ENCODE measurements at places on chromosomes 4 and X. TPM values are rescaled to one million over a fixed set of nuclear protein-coding genes. Genes with fewer than 3 reads are reported as not detected.
A peak's percentile ranks its signal among the peaks of the same experiment; 100 is the strongest.

Gene SORBS2
- total RNA-seq: not detected

Gene GYPB
- total RNA-seq: not detected

Gene YY2
- total RNA-seq: 1.1 TPM

Gene CASP6
- total RNA-seq: 3.4 TPM

Gene FBXL5
- 60.4 TPM for total RNA-seq

Gene APELA
- total RNA-seq: not detected

Gene MFAP3L
- 1.4 TPM for total RNA-seq

Gene TCP11X2
- not detected for total RNA-seq

Gene OPHN1
- total RNA-seq: 0.03 TPM

DNA sequence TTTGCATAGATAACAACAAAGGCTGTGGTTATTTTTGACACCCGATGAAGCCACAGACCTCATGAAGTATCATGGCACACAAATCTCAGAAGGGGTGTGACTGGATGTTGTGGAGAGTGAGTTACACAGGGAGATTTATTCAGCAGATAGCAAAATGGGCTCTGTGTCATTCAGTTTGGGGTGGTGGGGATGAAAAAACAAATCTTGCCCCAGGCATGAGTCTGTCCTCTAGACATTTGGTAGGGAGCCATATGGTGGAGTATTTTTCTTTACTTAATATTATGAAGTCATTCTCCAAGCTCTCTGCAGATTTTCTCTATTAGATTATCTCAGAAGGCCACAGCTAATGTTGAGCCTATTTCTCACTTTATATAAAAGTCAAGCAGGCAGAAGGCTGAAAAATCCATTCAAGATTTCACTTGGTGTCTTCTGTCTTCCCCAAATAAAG, 277.1 kb upstream of the TENM3 start:
- DNase-seq: no peak

GRCh38 chrX:43676971-43677572, 21.0 kb downstream of the MAOA start:
- peak; percentile 64 for DNase-seq

- no peak for DNase-seq
Observed at GRCh38 chr4:14879683-14880082, 122.6 kb upstream of the CPEB2 start.

GRCh38 chr4:1871471-1872021, 353 bp downstream of the NSD2 start:
- DNase-seq: no peak

DNA sequence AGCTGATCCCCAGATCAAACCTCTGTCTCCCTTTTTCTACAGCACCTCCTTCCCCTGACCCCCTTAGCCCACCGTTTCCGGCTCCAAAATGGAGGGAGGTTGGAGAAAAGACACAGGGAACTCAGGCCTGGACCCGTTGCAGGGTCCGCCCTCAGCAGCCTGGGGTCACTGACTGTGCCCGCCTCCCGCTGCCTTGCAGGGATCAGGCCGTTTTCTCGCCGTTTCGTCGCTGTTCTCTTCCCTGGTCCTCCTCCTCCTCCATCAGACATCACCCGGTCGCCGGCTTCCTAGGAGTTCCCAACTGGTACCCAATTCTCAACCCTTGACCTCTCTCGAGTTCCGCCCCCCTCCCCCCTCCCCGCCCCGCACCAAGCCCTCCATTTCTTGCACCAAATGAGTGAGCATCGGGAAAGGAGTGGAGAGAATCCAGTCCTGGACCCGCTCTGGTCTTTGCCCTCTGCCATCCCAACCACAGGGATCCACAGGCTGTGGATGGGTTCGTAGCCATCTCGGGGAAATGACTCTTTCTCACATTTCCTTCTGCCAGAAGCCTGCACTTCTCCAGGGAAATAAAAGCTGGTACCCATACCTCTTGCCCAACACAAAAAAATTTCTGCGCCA, 493 bp downstream of the TCEAL5 start:
- DNase-seq: no peak

GRCh38 chr4:88159229-88159725, 838 bp upstream of the ABCG2 start:
- no peak for DNase-seq

DNA sequence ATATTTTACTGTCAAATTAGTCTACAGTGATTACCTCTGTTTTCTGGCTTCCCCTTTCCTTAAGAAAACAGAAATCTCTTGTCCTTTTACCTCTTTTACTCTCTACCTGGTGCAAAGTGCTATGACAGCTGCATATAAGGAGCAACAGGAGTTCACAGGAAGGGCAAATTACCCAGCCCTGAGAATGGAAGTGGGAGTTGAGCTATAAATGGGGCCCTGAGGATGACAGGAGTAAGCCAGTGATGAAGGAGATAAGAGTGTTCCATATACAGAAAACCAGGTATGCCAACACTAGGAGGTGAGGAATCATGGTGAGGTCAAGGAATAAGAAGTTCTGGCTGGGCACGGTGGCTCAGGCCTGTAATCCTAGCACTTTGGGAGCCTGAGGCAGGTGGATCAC, 4.5 kb upstream of the HSD17B13 start:
- no peak for DNase-seq

- DNase-seq: no peak
Observed at GRCh38 chr4:53004497-53005148, 142.5 kb downstream of the RASL11B start.

GRCh38 chrX:145729635-145730034, 88.0 kb upstream of the SLITRK2 start:
- no peak for DNase-seq

- DNase-seq: no peak
Observed at GRCh38 chr4:106195435-106195950, 120.5 kb downstream of the TBCK start.

DNA sequence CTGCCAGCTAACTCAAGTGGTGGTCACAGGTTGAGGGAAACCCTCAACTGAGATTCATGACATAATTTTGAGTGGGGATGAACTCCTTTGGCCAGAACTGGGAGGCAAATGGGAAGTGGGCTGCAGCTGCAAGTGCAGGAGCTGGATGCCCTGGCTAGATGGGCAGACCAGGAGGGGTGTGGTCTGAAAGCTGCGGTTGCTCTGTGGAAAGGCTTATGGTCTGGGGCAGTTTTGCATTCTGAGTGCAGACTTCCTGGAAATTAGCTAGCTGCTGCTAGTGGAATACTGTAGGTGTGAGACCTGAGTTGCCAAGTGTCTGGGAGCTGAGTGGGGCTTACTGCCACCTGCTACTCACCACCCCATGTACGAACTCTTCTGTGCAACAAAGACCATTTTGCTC, 52.1 kb upstream of the NAP1L2 start:
- no peak for DNase-seq

DNA sequence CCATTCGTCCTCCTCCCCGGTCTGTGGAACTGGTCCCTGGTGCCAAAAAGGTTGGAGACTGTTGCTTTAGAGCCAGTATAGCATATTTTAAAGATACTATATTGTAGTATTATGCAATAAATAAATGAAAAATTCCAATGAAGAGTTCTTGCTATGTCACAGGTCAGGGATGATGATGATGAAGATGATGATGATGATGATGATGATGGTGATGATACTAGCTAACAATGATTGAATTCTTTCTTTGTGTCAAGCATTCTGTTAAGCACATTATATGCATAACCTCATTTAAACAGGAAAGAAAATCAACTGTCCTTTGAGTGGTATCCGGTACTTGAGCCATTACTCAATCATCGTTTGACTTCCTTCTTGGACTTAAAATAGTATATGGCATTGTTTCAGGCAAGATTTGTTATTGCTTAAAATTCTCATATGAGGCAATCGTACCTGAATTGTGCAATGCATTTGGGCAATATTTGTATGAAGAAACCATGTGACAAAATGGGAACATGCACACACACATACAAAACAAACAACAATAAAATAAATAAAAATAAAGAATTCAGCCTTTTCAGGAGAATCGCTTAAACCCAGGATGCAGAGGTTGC, 22.8 kb upstream of the TLR2 start:
- no peak for DNase-seq

GRCh38 chrX:19698691-19699090, 183.4 kb upstream of the MAP3K15 start:
- DNase-seq: no peak

DNA sequence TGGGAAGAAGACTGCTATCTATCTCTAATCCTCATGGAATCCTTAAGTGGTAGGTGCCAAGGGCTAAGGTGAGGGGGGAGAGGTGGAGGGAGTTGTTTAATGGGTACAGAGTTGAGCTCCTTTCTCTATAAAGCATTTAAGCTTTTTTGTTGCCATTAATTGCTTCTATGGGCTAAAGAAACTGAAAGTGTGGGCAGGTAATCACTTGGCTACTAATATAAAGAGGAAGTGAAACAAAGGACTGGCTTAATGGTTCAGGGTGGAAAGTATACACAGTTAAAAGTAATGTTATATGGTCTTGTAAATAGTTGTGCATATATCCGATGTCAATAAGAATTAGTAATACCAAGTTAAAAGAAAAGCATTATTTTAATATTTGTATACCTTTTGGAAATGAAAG, 83.9 kb downstream of the POLA1 start:
- no peak for DNase-seq

GRCh38 chr4:62899646-62900364, 1509.4 kb downstream of the TECRL start:
- no peak for DNase-seq

GRCh38 chr4:147054228-147054872, 108.7 kb upstream of the TTC29 start:
- DNase-seq: no peak

GRCh38 chr4:150001815-150002214, 76.4 kb upstream of the DCLK2 start:
- DNase-seq: no peak

DNA sequence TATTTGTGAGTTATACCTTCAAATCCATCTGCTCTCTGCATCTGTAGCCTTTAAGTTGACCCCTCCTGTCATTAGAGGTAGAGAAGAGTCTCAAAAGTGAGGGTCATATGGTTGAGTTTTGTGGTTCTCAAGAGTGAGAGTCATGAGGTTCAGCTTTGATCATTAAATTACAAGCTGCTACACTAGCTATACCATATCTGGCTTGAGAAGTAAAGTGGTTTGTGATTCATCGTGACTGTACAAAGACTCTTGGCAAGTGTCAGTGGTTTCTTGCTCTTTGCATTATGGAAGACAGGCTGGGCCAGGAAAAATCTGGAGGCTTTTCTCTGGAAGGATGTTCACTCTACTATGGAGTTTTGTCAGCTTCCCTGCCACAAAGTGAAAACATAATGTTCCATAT, 170.6 kb downstream of the ZC4H2 start:
- DNase-seq: no peak

DNA sequence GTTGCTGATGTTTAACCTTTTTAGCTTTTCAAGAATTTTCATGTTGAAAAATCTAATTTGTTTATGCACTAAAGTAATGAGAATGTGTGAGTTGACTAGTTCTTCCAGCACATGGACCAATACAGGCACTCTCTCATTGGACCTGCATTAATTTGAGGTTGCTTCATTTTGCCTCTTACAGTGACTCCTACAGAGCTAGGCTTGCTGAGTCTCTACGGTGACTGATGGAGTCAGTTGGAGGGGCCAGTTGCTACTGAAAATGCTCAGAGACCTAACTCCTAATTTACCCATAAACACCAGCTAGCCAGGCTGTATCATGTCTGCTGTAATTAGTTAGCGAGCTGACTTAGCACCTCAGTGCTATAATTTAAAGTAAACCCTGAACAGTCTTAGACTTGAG, 10.9 kb downstream of the MTHFD2L start:
- no peak for DNase-seq

DNA sequence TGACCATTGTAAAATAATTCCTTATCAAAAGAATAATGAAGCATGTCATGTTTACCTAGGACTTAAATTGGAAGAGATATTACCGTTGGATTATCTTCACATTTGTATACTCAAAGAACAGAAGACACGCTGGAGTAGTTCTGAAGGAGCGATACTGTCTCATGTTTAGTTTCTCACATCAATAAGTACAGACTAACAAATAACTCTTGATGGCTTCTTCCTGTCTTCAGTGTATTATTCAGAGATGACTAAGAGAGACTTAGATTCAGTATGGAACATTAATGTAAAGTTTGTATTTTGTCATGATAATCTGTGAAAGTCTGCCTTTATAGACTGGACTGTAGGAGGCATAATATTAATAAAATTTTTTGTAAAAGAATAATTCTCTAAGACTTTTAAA, 72.7 kb downstream of the SPRY1 start:
- DNase-seq: no peak

DNA sequence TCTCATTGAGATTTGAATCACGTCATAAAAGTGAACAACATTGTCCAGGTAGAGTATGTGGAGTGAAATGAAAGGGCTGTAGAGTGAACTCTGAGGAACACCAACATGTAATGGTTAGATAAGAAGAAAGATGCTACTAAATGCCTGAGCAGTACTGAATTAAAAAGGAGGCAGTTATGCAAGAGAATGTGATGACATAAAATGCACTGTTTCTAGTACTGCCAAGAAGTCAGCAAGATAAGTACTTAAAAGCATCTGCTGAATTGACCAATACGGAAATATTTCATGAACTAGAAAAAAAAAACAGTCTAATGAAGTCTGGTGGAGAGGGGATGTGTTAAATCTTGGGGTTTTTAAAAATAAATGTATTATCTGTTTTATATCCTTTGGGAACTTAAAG, 583.8 kb upstream of the GALNT7 start:
- no peak for DNase-seq

GRCh38 chr4:184396570-184397515, 77.5 kb downstream of the IRF2 start:
- DNase-seq: no peak

DNA sequence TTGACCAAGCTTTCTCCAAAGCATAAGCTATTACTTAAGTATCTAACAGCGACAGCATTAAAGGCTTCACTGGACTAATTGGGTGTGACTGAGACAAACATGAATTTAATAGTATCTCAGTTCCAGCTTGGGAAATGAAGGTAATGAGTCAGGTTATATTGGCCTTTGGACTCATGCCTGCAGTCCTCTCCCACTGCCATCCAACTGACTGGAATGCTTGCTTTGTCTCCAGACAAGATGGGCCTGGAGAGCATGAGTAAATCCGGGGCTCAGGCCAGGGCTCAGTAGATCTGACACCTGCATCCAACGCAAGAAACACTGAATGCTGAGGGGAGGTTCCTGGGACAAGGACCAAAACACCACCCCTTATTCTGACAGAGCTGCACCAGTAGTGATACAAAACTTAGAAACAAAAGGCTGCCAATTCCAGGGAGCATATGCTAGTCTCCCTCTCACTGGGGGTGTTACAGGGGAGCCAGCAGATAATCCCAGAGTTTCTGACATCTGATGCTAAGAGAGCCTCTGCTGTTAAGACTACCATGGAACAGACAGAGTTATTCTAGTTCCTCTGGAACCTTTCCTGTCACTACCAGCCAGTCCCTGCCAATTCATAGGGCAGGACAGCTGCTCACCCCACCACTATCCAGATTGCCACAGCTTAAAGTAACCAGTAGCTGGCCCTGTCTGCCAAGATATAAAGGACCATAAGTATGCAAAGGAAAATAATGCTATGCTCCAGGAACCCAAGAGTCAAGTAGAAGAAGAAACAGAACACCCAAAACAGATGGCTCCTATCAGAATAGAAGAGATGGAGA, 293.8 kb downstream of the IQCM start:
- no peak for DNase-seq

- no peak for DNase-seq
Observed at GRCh38 chrX:151679798-151680402, 15.4 kb upstream of the PRRG3 start.

Data from CD8-positive, alpha-beta T cell (primary cell).